ENCODE measurements at places on chromosomes 1 and 21. TPM values are rescaled to one million over a fixed set of nuclear protein-coding genes. Genes with fewer than 3 reads are reported as not detected.

The TP73 gene
- polyA plus RNA-seq = 2.2 TPM

The TP53BP2 gene
- polyA plus RNA-seq = 29.6 TPM

The OR2G2 gene
- polyA plus RNA-seq = not detected

The FHAD1 gene
- polyA plus RNA-seq = 59.0 TPM

The SMYD2 gene
- polyA plus RNA-seq = 73.9 TPM

The CSF3R gene
- 3.8 TPM for polyA plus RNA-seq

The PEX10 gene
- 49.5 TPM for polyA plus RNA-seq

The SH2D2A gene
- polyA plus RNA-seq = 1.3 TPM

The CCDC17 gene
- polyA plus RNA-seq = 4.4 TPM

The FBLIM1 gene
- 23.3 TPM for polyA plus RNA-seq

The AMY2B gene
- 6.6 TPM for polyA plus RNA-seq

The TMIGD3 gene
- 148 TPM for polyA plus RNA-seq

The AMY1B gene
- polyA plus RNA-seq = 1.1 TPM

The ELAPOR1 gene
- polyA plus RNA-seq = 82.3 TPM

The RGS4 gene
- 8.9 TPM for polyA plus RNA-seq

The FAM229A gene
- 71.5 TPM for polyA plus RNA-seq

The MYOC gene
- 3.4 TPM for polyA plus RNA-seq

The OLFM3 gene
- polyA plus RNA-seq = not detected

The TRABD2B gene
- 1.9 TPM for polyA plus RNA-seq

Data from testis (tissue), 5 donors.